ENCODE measurements at places on chromosomes 16 and 17. TPM values are rescaled to one million over a fixed set of nuclear protein-coding genes. Genes with fewer than 3 reads are reported as not detected.

Gene STX1B
- total RNA-seq: 1.5 TPM

Gene CBLN1
- not detected for total RNA-seq

Gene RGS11
- not detected for total RNA-seq

Gene NKD1
- total RNA-seq: 4.6 TPM
